ENCODE measurements at places on chromosomes 5 and 9. TPM values are rescaled to one million over a fixed set of nuclear protein-coding genes. Genes with fewer than 3 reads are reported as not detected.

The NAIP gene
- total RNA-seq, result 17.9 TPM

The PAPPA gene
- total RNA-seq, result not detected

The STX17 gene
- total RNA-seq, result 35.5 TPM

The CIZ1 gene
- 163 TPM for total RNA-seq

The ANKRD20A1 gene
- total RNA-seq, result not detected

The EGFL7 gene
- 0.43 TPM for total RNA-seq

The TRIM7 gene
- total RNA-seq, result 1.6 TPM

The LPAR1 gene
- total RNA-seq, result 0.41 TPM

The TTC39B gene
- 32.6 TPM for total RNA-seq

The AUH gene
- 23.3 TPM for total RNA-seq

The ABITRAM gene
- 8.9 TPM for total RNA-seq

The FYB1 gene
- 428 TPM for total RNA-seq

The MAST4 gene
- total RNA-seq, result 32.0 TPM

The F2RL2 gene
- total RNA-seq, result not detected

The RORB gene
- total RNA-seq, result not detected

The SOX30 gene
- 0.44 TPM for total RNA-seq

The FOXI1 gene
- total RNA-seq, result 0.16 TPM

The DEPDC1B gene
- 0.95 TPM for total RNA-seq

The TMEM232 gene
- total RNA-seq, result 2.9 TPM

The PANK3 gene
- total RNA-seq, result 34.3 TPM

The PIK3R1 gene
- 370 TPM for total RNA-seq

The KYAT1 gene
- total RNA-seq, result 9.7 TPM

The TUSC1 gene
- 0.12 TPM for total RNA-seq

The RCL1 gene
- 30.6 TPM for total RNA-seq

The TPPP gene
- 0.73 TPM for total RNA-seq

The NIPAL4 gene
- total RNA-seq, result 0.49 TPM

Measured in T-cell (primary cell).